ENCODE measurements at places on chromosomes 4 and X.

DNA sequence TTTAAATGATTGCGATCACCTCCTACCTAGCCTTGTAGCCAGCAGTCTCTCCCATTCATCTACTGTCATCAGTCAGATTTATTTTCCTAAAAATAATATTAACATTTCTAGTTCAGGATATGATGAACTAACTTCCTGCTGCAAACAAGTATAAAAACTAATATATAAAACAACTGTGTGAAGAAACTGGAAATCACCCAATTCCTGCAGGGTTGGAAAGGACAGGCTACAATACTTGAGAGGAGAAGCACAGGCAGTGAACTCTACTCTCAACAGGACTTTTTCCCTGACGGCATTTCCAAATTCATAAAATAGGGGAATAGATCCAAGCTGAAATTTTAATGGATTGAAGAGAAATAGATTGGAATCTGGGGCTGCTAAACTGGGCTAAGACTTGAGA is 14.2 kb upstream of the BBS12 start:
- no peak for DNase-seq

- DNase-seq, result no peak
Measured at GRCh38 chr4:80631861-80632260, 296.3 kb downstream of the CFAP299 start.

DNA sequence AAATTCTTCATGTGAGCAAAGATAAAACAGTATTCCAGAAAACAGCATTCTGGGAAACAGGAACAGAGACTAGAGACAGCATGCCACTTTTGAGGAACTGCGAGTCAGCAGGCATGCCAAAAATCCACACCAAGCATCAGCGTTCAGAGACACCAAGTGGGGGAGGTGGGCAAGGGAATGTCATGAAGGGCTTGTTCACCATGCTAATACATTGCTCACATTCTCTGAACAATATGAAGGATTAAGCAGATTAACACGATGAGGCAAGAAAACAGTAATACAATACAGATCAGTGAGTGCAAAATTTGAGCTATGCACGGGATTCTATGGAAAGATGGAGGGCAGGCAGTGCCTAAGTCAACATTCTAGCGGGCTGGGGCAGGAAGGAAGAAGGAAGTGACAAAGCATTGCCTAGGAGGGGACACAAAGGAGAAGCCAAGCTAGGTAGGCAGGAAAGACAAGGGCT is 278.3 kb downstream of the FBXW7 start:
- no peak for DNase-seq

DNA sequence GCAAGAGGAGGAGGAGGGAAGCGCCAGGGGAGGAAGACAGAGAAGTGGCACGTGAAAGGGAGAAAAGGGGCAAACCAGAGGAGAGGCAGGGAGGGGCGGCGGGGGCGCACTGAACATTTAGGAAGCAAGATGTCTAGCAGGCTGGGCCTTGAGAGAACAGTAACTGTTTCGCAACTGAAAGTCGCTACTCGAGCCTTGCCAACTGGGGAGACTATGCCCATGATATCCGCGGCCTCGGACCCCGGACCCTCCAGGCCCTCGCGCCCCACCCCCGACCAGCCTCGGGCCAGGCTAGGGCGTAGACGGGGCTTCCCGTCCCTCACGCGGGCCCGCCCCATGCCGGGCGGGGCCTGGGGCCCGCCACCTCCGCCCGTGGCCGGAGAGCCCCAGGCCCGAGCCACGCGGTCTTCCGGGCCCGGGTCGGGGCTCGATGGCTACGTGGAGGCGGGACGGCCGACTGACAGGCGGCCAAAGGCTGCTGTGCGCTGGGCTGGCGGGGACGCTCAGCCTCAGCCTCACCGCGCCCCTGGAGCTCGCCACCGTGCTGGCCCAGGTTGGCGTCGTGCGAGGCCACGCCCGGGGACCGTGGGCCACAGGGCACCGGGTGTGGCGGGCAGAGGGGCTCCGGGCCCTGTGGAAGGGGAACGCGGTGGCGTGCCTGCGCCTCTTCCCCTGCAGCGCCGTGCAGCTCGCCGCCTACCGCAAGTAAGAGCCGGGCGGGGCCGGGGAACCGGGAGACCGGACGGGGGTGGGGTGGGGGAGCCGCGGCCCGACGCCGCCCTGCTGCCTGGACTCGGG is at the start of gene SLC25A43:
SLC25A43 (plus strand) TSS at position 363 of the 798 bp plus-strand sequence; CDS start at position 431, 68 bp downstream.
- no peak for DNase-seq

- no peak for DNase-seq
Measured at GRCh38 chr4:34851411-34851810, 1392.9 kb downstream of the ARAP2 start.

- no peak for DNase-seq
Measured at GRCh38 chr4:74408639-74409038, 36.3 kb upstream of the AREG start.

GRCh38 chr4:40731792-40732245 is 17.9 kb upstream of the NSUN7 start:
- no peak for DNase-seq

GRCh38 chr4:17030543-17030942 is 132.1 kb upstream of the LDB2 start:
- peak; percentile 57 for DNase-seq

DNA sequence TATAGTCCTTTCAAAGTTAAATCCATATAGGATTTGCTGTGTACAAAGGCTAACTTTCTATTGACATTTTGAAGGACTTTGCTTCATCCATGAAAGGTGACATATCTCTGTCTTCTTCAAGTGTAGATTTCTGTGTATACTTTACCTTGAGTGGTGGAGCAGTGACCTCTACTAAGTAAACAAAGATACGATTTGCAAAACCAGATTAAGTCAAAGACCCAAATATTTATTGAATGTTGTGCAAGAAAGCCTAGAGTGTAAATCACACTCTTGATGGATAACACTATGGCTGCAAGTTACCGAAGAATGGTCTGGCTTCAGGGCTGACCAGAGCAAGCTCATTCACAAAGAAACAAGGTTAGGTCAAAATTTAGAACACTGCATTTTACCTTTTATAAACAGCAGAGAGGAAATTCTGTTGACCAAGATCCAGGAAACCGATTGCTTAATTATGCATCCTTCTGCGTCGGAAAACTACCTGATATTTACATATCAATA is 5.4 kb upstream of the FGG start:
- no peak for DNase-seq

DNA sequence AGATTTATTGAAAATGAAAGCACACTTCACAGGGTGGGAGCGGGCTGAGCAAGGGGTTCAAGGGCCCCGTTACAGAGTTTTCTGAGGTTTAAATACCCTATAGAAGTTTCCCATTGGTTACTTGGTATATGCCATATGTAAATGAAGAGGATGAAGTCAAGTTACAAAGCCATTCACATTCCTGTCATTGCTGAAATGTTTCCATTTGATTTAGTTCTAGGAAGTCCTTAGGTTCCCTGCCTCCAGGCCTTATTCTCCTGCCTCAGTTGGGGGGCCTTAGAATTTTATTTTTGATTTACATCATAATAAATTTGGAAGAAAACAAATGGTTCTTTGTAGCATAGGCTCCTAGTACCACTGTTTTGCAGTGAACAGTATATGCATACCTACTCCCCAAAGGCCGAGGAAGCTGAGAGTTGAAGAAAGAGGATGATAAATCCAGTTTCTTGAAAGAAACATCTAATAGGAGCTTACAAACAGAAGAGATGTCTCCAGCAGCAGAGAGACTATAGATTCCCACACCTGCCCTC is 31.8 kb downstream of the SERTM2 start:
- no peak for DNase-seq

DNA sequence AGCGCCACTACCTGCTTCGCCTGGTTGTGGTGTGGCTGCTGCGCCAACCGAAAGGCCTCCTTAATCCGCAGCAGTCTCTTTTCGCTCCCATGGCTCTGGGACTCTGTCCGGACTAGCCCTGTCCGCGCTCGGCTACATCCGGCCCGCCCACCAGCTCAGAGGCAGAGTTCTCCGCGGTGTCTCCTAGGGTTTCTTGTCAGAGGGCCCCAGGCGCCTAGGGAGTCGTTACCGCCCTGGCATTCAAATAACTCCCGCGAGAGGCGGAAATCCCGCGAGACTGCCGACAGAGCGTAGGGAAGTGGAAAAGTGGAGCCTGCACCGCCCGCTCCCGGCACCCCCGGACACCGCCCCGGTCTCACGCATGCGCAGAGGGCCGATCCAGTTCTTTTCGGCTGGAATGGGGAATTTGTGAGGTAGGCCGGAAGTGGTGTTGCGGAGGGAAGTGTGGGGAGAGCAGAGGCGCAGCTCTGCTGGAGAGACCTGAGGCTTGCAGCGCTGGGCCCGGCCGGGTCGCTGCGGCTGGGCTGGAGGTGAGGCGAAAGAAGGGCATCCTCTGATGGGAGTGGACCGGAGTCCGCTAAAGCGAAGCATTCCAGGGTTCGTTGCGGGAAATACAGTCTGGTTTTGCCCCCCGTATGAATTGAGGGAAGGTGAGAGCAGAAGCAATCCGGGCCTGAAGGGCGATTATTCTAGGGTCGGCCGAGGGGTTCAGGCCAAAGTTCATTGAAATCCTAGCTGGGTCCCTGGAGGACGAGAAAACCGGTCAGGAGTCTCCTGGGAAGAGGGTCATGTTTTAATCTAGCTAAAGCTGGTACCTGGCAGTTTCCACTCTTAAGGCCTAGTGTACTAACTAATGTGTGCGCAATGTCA is at the start of gene FAM200B:
FAM200B (plus strand) TSS at position 456 of the 870 bp plus-strand sequence. CDS start 5,151 bp downstream, outside the sequence.
- DNase-seq, result peak; percentile 95

DNA sequence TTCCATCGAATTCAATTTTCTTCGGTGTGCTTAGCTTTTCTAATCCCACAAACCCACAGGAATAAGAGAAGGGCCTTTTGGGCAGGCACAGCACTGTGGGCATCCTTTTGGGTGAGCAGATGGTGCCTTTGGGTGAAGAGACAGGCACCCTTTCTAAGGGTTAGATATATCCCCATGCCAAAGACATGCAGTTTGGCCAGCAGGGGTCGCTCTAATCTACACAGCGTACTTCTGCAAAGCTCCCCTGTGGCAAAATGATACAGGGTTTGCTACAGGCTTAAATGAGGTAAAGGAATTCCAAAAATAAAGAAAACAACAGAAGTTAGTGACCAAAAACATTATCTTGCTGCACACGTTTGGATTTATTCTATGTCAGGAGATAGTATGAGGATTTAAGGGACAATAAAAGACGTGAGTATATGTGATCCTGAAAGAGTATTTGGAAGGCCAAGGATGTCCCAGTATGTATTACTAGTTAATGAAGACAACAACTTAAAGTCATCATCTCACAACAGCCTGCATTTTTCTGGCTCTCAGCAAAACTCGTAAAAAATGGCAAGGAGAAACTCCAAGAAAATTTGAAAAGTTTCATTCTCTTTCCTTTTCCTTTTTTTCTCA is 49.5 kb downstream of the PHEX start:
- peak; percentile 36 for DNase-seq

GRCh38 chr4:69760455-69760854 is at the start of gene SULT1B1:
Gene SULT1B1 (minus strand): TSS chr4:69760620. CDS start chr4:69755217, 5,403 bp downstream.
- no peak for DNase-seq

DNA sequence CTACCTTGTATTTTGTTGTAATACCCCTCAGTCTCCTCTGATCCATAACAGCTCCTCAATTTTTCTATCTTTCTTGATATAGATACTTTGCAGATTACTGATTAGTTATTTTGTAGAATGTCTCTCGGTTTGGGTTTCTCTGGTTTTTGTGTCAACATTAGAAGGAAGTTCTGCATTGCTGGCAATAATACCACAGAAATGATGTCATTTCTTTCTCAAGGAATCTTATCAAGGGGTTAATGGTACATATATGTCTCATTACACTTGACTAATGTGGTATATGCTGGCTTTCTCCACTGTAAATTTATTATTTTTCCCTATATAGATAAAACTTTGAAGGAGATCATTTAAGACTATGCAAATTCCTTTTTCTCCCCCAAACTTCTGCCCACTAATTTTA is 183.6 kb upstream of the DKK2 start:
- no peak for DNase-seq

GRCh38 chr4:10061650-10062415 is 40.5 kb upstream of the SLC2A9 start:
- no peak for DNase-seq

DNA sequence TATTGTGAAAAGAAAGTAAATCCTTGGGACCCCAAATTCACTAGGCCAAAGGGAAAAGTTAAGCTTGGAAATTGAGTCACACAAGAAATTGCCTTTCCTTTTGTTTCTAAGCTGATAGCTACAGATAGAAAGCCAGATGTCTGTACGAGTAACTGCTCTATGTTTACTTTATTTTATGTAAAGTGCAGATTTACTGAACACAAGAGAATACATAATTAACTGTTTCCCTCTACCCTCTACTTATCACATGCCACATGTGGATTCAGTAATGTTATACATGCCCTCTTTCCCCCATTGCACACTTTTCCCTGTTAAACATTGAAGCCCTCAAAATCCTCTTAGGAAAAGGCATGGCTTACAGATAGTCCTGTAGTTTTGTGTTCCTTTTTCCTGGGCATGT is 16.5 kb upstream of the TDO2 start:
- no peak for DNase-seq

- DNase-seq, result no peak
Measured at GRCh38 chrX:14352511-14352910, 176.8 kb upstream of the GLRA2 start.

- DNase-seq, result no peak
Measured at GRCh38 chr4:131316086-131316485, 1833.0 kb upstream of the PCDH10 start.

DNA sequence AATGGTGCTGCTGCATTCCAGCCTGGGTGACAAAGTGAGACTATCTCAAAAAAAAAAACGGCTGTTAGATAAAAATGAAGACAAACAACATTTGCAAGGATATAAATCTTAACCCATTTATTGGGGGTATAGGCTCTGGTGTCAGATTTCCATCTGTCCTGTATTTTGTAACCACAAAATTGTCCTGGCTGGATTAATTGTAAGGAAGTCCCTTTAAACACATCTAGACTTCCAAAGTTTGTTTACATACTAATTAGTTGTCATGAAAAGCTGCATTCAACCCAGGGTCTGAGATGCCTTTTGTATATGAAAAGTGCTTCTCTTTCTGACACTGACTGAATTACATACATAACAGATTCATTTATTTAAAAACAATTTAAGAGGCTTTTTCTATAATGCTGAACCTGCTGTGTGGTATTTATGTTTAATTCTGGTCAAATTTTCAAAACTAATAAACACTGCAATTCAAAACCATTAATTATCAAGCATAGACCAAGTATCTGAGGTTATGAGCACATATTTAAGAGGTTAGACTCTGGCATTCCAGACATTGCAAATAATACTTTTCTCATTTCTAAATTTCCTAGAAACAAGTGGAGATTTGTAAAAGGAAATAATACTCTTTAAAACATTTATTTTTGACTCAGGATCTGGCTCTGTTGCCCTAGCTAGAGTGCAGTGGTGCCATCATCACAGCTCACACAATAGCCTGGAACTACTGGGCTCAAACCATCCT is 17.5 kb upstream of the UGDH start:
- no peak for DNase-seq

GRCh38 chr4:182929296-182929695 is 12.1 kb upstream of the DCTD start:
- DNase-seq, result no peak

- no peak for DNase-seq
Measured at GRCh38 chr4:13538427-13538973, 5.8 kb downstream of the NKX3-2 start.

DNA sequence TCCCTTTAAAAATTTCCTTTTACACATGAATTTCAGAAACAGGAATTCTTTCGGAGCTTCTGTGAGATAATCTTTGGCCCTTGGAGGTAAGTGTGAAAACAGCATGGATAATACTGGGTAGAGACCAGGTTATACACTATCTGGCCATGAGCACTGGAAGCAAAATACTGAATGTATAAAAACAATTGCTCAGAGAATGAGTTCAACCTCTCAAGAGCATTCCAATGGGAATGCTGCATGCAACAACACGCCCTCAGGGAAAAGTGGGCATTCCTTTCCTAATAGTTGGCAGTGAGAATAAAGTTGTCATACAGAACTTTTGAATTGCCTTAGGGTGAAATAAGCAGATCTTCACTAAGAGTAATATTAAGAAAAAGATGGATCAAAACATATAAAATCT is 574.8 kb upstream of the DIPK2B start:
- DNase-seq, result peak; percentile 76

Data from stromal cell of bone marrow (primary cell).